ENCODE measurements at places on chromosomes 16 and 17.
A peak's percentile ranks its signal among the peaks of the same experiment; 100 is the strongest.

- no peaks in the 10 kb centered on the region for H3K27me3 ChIP-seq
- H3K36me3 ChIP-seq, result peaks cover 64% of the 10 kb centered on the region
- H3K4me3 ChIP-seq, result peak overlapping the region; percentile 100
- H3K27ac ChIP-seq, result peak overlapping the region; percentile 89
Observed at GRCh38 chr17:74752822-74753401, 4.5 kb downstream of the NHERF1 start.

DNA sequence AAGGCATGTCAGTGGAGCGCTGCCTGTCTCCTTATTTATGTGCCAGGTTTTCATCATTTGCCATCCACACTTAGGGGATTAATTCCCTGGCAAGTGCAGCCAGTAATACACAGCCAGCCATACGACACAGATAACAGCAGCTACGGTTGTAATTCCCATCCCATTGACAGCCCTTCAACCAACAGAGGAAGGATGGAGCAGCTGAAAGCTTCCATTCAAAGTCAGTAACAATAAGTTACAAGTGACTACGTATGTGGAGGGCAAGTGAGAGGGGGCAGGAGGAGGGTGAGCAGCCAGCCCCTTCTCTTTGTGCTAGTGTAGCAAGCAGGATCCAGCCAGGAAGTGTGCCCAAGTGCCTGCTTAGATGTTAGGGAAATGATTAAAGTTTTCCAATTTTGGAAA is 53.8 kb upstream of the LYRM9 start:
- no peak overlapping the region for H3K27ac ChIP-seq
- no peak for DNase-seq
- no peaks in the 10 kb centered on the region for H3K36me3 ChIP-seq

GRCh38 chr16:14527411-14528044 is 102.5 kb downstream of the PARN start:
- no peak overlapping the region for H3K4me3 ChIP-seq
- peaks cover 3% of the 10 kb centered on the region for H3K36me3 ChIP-seq
- DNase-seq, result no peak
- peaks cover 23% of the 10 kb centered on the region for H3K4me1 ChIP-seq
- H3K27me3 ChIP-seq, result no peaks in the 10 kb centered on the region

DNA sequence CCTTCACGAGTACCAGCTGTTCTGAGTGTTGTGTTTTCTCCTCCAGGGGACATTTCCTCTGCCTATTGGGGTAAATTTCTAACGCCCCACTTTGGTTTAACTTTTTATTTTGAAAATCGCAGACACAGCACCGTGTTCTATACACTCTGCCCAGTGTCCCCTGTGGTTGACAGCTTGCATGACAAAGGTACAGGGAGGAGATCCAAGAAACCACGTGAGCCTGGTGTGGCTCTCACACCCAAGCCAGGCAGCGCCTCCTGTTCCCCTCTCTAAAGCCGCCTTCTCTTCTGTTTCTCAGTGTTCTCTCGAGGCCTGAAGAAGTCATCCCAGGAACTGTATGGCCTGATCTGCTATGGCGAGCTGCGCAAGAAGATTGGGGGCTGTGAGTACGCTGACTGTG is 25.4 kb downstream of the CRAMP1 start:
- H3K4me1 ChIP-seq, result peaks cover 13% of the 10 kb centered on the region
- no peak for DNase-seq
- H3K27ac ChIP-seq, result peak overlapping the region; percentile 10
- H3K36me3 ChIP-seq, result peaks cover 20% of the 10 kb centered on the region

GRCh38 chr17:16417896-16418684 is 2.7 kb downstream of the TRPV2 start:
- peaks cover 59% of the 10 kb centered on the region for H3K4me1 ChIP-seq
- DNase-seq, result no peak
- peak overlapping the region; percentile 96 for H3K4me3 ChIP-seq
- H3K27ac ChIP-seq, result peak overlapping the region; percentile 80
- H3K27me3 ChIP-seq, result no peaks in the 10 kb centered on the region
- peaks cover 59% of the 10 kb centered on the region for H3K36me3 ChIP-seq

DNA sequence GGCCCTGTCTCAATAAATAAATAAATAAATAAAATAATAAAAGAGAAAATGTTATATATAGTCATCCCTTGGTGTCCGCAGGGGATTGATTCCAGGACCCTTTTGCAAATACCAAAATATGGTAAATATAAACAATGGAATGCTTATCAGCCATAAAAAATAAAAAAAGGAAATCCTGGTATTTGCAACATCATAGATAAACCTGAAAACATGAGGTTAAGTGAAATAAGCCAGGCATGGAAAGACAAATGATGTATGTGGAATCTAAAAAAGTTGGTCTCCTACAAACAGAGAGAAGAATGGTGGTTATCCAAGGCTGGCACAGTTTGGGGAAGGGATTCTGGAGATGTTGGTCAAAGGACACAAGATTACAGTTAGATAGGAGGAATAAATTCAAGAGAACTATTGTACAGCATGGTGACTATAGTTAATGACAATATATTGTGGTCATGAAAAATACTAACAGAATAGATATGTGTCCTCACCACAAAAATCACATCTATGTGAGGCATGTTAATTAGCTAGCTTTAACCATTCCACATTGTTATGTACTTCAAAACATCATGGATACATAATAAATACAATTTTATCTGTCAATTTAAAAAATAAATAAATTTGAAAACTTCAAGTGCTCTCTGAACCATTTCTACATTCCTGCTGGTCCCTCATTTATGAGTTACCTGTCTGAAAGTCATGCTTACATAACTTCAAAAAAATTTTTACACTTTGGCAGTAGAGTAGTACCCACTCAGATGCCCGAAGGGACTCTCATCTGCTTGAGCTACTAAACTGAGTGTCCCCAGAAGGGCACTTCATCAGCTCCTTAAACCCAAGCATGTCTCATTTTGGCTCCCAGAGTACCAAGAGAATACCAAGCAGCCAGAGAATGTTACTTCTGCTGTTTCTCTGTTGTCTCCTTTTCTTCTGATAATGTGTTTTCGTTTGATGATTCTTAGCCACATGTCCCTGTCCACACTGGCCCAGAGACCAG is 26.6 kb downstream of the N4BP1 start:
- no peak overlapping the region for H3K4me3 ChIP-seq
- no peaks in the 10 kb centered on the region for H3K27me3 ChIP-seq
- peaks cover 40% of the 10 kb centered on the region for H3K4me1 ChIP-seq
- no peak for DNase-seq

DNA sequence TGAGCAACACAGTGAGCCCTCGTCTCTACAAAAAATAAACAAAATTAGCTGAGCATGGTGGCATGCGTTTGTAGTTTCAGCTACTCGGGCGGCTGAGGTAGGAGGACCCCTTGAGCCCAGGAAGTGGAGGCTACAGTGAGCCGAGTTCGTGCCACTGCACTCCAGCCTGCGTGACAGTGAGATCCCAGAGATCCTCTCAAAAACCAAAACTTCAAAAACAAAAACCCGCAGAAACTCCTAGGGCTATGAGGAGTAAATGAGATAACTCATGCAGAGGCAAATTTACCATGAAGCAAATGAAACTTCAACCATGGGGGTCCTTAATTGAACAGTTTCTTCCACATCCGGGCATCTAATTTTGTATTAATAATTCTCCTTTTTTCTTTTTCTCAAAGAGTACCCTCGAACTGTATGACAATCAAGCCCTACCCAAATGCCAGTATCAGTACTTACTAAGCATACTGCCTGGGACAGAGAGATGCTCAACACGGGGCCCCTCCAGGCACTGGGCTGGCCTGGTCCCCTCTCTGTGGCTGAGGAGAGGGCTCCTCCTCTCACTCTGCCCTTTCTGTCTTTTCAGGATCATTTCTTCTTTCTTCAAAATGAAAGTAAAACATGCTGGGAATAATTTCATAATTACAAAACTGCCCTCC is 789 bp upstream of the PIPOX start:
- peaks cover 51% of the 10 kb centered on the region for H3K27me3 ChIP-seq
- no peak for DNase-seq
- H3K36me3 ChIP-seq, result peaks cover 2% of the 10 kb centered on the region
- H3K4me1 ChIP-seq, result peaks cover 7% of the 10 kb centered on the region

- H3K27ac ChIP-seq, result no peak overlapping the region
- peaks cover 60% of the 10 kb centered on the region for H3K27me3 ChIP-seq
- H3K36me3 ChIP-seq, result no peaks in the 10 kb centered on the region
- peak overlapping the region; percentile 79 for H3K4me3 ChIP-seq
- peaks cover 10% of the 10 kb centered on the region for H3K4me1 ChIP-seq
Observed at GRCh38 chr17:79022507-79022991, 1.4 kb upstream of the C1QTNF1 start.

- no peaks in the 10 kb centered on the region for H3K36me3 ChIP-seq
- no peak overlapping the region for H3K4me3 ChIP-seq
- H3K27ac ChIP-seq, result no peak overlapping the region
- no peak for DNase-seq
Observed at GRCh38 chr17:41284546-41284945, 9.0 kb downstream of the KRTAP9-7 start.

DNA sequence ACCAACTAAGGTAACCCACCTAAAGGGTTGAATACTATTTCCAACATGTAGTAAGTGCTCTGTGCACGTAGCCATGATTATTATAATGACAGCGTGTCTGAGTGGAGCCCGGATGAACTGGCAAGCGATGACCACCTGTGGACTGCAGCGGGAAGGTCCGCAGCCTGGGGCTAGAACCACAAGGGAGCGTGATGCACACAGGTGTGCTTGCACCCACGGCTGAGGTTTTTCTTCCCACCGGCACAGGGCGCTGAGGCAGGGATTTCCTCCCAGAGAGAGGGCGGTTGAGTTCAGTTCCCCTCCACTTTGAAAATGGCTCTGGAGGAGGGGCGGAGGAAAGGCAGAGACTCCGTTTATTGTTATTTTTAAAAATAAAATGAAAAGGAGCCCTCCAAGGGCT is 221.7 kb upstream of the HSBP1 start:
- no peaks in the 10 kb centered on the region for H3K4me1 ChIP-seq
- no peaks in the 10 kb centered on the region for H3K27me3 ChIP-seq
- no peak for DNase-seq

DNA sequence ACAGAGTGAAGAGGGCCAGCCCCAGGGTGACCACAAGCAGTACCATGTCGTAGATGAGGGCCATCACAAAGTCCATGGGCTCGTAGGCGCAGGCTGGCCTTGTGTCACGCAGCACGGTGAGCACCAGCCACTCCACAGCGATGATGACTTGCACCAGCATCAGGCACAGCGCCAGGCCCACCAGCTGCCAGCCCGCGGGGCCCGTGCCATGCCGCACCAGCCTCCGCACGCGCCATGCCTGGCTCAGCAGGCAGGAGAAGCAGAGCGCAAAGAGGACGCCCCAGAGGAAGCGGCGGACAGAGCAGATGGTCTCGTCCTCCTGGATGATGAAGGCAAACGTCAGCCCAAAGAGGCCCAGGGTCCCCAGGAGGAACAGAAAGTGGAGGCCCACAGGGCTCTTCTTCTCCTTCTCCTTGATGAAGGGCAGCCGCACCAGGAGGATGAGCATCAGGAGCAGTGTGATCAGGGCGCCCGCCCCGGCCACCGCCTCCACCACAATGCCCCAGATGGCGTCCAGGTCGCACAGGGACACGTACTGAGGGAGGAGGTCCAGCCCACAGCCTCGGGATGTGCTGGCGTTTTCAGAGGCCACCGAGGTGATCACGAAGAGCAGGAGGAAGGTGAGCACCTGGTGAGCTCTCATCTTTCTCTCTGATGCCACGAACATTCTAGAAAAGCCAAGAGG is 12.3 kb downstream of the GPRC5B start:
- H3K27me3 ChIP-seq, result peaks cover 40% of the 10 kb centered on the region
- no peak for DNase-seq
- H3K27ac ChIP-seq, result no peak overlapping the region
- H3K36me3 ChIP-seq, result no peaks in the 10 kb centered on the region
- no peak overlapping the region for H3K4me3 ChIP-seq

- peaks cover 25% of the 10 kb centered on the region for H3K36me3 ChIP-seq
- H3K27ac ChIP-seq, result no peak overlapping the region
- H3K4me1 ChIP-seq, result no peaks in the 10 kb centered on the region
- DNase-seq, result no peak
- H3K27me3 ChIP-seq, result no peaks in the 10 kb centered on the region
- no peak overlapping the region for H3K4me3 ChIP-seq
Observed at GRCh38 chr17:30253312-30253711, 17.8 kb upstream of the SLC6A4 start.

DNA sequence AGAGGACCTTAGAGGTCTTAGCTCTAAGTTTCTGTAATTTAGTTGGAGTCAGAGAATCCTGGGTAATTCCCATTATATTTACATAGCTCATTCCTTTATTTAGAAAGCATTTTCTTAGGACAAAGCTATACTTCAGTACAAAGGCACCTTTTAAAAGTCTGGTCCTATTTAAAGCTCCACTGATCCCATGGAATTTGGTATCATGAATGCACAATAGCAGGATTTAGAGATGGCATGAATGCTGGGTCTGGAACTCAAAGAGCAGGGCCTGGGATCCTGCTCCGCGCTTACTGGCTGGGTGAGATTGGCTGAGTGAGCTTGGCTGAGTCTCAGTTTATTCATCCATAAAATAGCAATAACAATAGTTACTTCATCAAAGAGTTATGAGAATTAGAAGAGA is 4.8 kb downstream of the KRT23 start:
- DNase-seq, result no peak
- H3K27ac ChIP-seq, result no peak overlapping the region
- no peaks in the 10 kb centered on the region for H3K36me3 ChIP-seq
- no peaks in the 10 kb centered on the region for H3K4me1 ChIP-seq

DNA sequence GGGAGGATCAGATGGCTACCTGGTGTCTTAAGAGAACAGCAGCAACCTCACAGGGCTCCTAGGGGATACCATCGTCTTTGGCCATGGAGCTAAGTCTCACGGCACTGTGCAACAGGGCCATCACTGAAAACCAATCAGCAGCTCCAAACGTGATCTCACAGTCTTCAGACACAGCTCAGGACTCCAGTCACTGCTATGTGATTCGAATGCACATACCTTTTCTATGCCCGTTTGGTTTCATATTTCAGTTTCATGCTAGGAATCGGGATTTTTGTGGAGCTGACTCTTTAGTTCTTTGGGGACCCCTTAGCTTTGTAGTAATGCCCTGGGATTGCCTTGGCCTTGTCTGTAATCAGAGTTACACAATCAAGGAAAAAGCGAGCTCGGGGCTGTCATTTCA is 162.8 kb upstream of the CDH11 start:
- no peak overlapping the region for H3K4me3 ChIP-seq
- H3K27ac ChIP-seq, result no peak overlapping the region

GRCh38 chr16:86490859-86491639 is 19.3 kb upstream of the FOXF1 start:
- DNase-seq, result no peak
- peaks cover 2% of the 10 kb centered on the region for H3K36me3 ChIP-seq
- no peak overlapping the region for H3K27ac ChIP-seq
- H3K4me1 ChIP-seq, result no peaks in the 10 kb centered on the region
- peaks cover 90% of the 10 kb centered on the region for H3K27me3 ChIP-seq
- no peak overlapping the region for H3K4me3 ChIP-seq

- no peak overlapping the region for H3K27ac ChIP-seq
- no peaks in the 10 kb centered on the region for H3K27me3 ChIP-seq
- no peak for DNase-seq
- H3K36me3 ChIP-seq, result peaks cover 4% of the 10 kb centered on the region
- peaks cover 20% of the 10 kb centered on the region for H3K4me1 ChIP-seq
- H3K4me3 ChIP-seq, result no peak overlapping the region
Observed at GRCh38 chr16:56743840-56744239, 13.9 kb downstream of the NUP93 start.

GRCh38 chr17:50797135-50797810 is 30.0 kb upstream of the ANKRD40CL start:
- H3K4me1 ChIP-seq, result peaks cover 6% of the 10 kb centered on the region
- no peaks in the 10 kb centered on the region for H3K36me3 ChIP-seq
- no peak for DNase-seq
- no peaks in the 10 kb centered on the region for H3K27me3 ChIP-seq

Data from central memory CD8-positive, alpha-beta T cell (primary cell).